ENCODE measurements at places on chromosomes 6 and 20.

DNA sequence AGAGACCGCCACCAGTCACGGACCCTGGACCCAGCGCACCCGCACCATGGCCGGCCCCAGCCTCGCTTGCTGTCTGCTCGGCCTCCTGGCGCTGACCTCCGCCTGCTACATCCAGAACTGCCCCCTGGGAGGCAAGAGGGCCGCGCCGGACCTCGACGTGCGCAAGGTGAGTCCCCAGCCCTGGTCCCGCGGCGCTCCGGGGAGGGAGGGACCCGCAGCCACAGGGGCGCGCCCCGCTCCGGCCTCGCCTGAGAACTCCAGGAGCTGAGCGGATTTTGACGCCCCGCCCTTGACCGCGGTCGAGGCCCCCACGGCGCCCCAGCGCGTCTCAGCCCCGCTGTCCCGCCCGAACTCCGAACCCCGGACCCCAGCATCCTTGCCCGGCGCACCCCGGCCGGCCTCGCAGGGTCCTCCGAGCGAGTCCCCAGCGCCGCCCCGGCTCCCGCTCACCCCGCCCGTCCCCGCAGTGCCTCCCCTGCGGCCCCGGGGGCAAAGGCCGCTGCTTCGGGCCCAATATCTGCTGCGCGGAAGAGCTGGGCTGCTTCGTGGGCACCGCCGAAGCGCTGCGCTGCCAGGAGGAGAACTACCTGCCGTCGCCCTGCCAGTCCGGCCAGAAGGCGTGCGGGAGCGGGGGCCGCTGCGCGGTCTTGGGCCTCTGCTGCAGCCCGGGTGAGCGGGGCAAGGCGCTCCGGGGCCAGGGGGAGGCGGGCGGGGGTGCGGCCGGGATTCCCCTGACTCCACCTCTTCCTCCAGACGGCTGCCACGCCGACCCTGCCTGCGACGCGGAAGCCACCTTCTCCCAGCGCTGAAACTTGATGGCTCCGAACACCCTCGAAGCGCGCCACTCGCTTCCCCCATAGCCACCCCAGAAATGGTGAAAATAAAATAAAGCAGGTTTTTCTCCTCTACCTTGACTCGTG, at the start of gene OXT:
OXT (plus strand) TSS at position 11 of the 920 bp plus-strand sequence; CDS start at position 47, 36 bp downstream.
- DNase-seq = peak; percentile 71

GRCh38 chr6:43451348-43451747, 4.0 kb downstream of the DLK2 start:
- no peak for DNase-seq

- no peak for DNase-seq
These were observed 8.7 kb downstream of the B4GALT5 start for GRCh38 chr20:49704932-49705336.

- no peak for DNase-seq
These were observed 91.4 kb downstream of the CDH22 start for GRCh38 chr20:46216770-46217464.

DNA sequence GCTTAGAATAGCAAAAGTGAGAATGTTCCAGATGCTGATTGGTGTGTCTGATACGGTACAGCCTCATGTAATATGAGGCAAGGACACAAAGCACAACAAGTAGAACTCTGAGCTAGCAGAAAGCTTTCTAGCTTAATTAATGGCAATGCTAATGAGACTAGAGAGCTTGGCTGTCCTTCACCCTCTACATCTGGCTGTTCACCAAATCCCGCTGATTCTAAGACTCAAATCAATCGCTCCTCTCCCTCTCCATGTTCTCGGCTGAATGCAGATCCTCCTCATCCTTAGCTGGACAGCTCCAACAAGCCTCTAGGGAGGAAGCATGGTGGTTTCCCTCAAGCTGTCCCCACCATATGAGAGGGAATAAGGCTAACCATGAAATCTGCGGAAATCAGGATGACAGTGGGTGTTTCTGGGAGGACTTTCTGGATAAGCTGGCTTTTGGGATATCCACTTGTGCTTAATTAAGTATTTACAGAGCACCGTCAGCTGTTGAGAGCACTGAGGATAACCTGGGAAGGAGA, 128.9 kb downstream of the FOXC1 start:
- no peak for DNase-seq

DNA sequence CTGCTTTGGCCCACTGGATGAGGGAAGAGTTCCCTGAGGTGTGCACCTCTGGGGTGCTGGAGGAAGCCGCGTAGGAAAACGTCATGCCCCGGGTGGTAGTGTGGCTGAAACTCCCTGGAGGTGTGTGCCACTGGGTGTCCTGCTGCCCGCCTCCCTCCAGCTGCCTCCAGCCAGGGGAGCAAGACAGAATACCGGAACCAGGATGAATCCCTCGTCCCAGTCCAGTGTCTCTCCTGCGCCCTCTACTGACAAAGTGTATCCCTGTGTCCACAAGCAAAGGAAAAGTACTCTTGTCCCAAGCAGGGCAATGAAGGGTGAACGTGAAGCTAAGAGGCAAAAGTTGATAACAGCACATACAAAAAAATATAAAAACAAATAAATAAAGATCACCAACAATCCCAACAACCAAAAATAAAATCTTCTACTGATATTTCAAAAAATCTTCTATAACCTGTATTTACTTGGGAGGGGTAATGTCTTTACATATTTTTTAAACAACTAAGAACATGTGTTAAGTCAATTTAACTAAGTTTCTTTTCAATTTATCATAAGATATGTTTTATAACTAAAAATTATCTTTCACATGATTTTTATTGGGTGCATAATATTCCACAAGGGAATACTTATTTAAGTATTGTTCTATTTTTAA, 437.6 kb downstream of the MAFB start:
- DNase-seq = no peak

DNA sequence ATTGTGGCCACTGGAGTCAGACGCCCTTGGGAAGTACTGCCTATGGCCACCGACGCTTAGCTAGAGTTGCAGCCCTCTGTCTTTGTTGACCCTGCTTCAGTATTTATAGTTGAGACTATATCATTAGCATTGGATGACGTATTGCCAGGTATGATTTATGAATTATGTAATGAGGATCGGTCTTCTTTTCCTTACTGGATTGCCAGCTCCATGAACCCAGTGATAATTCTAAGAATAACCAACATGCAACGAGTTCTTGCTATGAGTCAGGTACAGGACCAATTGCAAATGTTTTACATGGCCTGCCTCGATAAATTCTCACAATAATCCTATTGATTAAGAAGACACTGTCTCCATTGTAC, 63.5 kb downstream of the CLIC5 start:
- DNase-seq = no peak

GRCh38 chr6:52253494-52253893, 9.2 kb upstream of the IL17F start:
- peak; percentile 9 for DNase-seq

GRCh38 chr6:42251911-42252637, 34.4 kb upstream of the MRPS10 start:
- no peak for DNase-seq

- DNase-seq = peak; percentile 27
These were observed 75.9 kb upstream of the MYL9 start for GRCh38 chr20:36465109-36466080.

GRCh38 chr6:57262488-57262887, 40.4 kb upstream of the RAB23 start:
- DNase-seq = no peak

DNA sequence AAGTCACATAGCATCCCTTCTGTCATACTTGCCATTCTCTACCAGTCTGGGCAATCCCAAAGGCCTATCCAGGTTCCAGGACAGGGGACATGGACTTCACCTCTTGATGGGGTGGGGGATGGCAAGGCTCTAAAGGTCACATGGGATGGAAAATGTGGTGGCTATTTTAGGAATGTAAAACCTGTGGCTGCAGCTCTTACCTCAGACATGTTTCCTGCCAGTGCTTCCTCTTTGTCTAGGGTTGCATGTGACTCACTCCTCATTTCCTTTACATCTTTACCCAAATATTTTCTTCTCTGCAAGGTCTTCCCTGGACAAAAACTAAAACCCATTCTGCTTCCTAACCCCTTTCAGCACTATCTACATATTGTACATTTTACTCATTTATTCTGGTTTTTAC, 135.7 kb downstream of the BTBD3 start:
- no peak for DNase-seq

GRCh38 chr20:43941476-43942200, 27.0 kb downstream of the TOX2 start:
- no peak for DNase-seq

- DNase-seq = no peak
These were observed 20.4 kb upstream of the BPIFB1 start for GRCh38 chr20:33262658-33263065.

DNA sequence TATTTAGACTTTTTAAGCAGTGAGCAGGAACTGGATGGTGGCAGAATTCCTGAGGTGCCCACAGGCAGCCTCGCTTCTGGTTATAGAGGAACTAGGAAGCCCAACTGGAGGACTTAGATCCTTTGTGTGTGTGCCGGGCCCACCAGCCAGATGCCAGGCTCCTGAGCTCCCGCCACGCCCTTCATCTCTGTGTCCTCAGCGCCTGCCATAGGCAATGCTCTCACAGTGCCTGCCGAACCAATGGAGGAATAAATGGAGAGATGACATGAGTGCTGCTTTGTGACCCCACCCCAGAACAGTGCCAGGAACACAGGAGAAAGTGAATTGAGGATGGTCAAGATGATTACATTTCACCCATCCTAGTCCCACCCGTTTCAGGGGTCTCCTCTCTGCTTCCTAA, 146.0 kb downstream of the UNC5CL start:
- DNase-seq = no peak

GRCh38 chr6:33201935-33202334, 1.3 kb downstream of the SLC39A7 start:
- DNase-seq = no peak

DNA sequence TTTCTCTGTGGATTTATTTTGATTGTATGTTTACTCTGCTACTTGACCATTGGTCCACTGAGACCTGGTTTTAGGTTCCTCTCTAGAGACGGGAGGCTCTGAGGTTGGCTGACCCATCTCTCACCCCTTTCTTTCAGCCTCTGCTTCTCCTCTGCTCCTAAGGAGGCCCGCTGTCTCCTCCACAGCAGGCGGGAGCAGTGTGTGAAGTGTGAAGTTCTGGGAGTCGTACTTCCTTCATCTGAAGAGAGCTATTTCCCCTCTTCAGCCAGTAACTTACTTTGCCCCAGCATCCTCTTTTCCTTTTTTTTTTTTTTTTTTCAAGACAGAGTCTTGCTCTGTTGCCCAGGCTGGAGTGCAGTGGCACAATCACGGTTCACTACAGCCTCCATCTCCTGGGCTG, 21.1 kb downstream of the PDRG1 start:
- no peak for DNase-seq

- no peak for DNase-seq
These were observed 81.7 kb upstream of the MTHFD1L start for GRCh38 chr6:150783813-150784212.

GRCh38 chr6:154469306-154469935, 41.1 kb downstream of the CNKSR3 start:
- no peak for DNase-seq

- DNase-seq = no peak
These were observed 3.3 kb downstream of the VSX1 start for GRCh38 chr20:25078662-25079061.

DNA sequence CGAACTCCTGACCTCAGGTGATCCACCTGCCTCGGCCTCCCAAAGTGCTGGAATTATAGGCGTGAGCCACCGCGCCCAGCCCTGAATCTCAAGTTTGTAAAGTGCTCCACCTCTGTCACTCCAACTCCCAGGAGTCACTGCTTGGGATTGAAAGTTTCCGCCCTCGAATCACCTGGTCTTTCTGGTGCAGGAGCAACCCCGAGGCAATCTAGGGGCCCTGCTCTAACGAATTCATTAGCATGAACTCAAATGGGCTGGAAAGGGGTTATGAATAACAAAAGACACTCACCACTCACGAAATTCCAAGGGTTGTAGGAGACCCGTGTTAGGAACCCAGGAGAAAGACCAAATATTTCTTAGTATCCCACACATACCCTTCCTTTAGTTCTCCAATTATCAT, 26.1 kb downstream of the RBCK1 start:
- no peak for DNase-seq

- DNase-seq = no peak
These were observed 9.5 kb downstream of the CYP39A1 start for GRCh38 chr6:46642928-46643751.

GRCh38 chr20:32445539-32446273, 87.6 kb downstream of the ASXL1 start:
- no peak for DNase-seq

DNA sequence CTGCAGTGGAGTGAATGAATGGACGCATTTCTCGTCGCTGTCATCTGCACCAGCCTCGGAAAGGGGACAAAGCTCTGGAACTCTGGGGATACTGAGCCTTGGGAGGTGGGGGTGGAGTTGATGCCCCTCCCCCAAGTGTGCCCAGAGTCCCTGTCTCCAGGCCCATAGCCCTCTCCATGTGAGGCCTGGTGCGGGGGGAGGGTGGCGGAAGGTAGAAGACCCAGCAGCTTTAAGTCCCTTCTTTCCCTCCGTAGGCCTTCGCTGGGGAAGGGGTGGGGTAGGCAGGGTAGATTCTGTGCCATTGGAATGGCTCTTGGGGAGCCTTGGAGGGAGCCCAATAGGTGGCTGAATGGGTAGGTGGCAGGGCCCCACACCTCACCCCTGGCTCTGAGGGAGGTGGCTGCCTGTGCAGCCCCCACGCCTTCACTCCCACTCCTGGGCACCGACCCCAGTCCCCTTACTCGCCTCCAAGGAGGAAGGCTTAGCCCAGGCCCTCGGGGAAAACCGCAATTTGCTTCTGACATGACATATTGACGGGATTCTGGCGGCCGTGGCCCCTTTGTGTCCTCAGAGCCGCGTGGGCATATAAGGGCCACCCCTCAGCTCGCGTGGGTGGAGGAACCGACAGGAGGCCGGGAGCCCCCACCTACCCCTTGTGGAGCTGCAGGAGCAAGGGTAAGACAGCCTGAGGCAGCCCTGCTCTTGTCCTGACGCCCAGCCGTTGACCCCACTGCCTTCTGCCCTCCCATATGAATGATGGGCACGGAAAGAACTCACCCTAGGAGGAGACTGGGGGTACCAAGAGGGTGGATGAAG, at the start of gene BPIFB3:
BPIFB3 (plus strand) TSS at position 613 of the 816 bp plus-strand sequence. CDS start 1,533 bp downstream, outside the sequence.
- no peak for DNase-seq

DNA sequence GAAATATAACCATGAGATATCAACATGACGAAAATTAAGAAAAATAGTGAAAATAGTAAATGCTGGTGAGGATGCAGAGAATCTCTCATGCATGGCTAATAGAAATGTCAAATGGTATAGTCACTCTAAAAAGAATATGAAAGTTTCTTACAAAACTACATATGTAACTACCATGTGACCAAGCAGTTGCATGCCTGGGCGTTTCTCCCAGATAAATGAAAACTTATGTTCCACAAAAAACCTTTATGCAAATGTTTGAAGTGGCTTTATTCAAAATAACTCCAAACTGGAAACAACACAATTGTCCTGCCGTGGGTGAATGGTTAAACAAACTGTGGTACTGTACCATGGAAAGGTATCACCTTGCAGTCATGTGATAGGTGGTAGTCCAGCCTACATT, 112.4 kb downstream of the HDGFL1 start:
- DNase-seq = no peak

DNA sequence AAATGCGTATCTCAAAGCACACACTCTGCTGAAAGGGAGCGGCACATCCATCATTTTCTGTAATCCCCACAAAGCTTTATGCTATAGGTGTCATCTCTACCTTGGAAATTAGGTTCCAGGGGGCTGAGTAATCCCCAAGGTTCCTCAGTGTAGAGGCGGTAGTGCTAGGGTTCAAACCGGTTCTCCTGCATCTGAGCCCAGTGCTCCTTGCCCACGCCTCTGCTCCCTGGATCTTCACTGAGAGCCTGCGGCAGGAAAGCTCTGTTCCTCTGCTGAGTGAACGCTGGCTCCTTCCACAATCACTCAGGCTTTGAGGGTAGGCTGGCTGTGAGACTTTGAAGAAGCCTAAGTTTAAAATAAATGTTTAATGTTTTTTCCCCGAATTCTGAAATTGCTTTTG, 24.9 kb downstream of the SLC22A23 start:
- no peak for DNase-seq

GRCh38 chr20:13639150-13639497, 392 bp upstream of the TASP1 start:
- no peak for DNase-seq
